ENCODE measurements at places on chromosomes 11 and 22.

DNA sequence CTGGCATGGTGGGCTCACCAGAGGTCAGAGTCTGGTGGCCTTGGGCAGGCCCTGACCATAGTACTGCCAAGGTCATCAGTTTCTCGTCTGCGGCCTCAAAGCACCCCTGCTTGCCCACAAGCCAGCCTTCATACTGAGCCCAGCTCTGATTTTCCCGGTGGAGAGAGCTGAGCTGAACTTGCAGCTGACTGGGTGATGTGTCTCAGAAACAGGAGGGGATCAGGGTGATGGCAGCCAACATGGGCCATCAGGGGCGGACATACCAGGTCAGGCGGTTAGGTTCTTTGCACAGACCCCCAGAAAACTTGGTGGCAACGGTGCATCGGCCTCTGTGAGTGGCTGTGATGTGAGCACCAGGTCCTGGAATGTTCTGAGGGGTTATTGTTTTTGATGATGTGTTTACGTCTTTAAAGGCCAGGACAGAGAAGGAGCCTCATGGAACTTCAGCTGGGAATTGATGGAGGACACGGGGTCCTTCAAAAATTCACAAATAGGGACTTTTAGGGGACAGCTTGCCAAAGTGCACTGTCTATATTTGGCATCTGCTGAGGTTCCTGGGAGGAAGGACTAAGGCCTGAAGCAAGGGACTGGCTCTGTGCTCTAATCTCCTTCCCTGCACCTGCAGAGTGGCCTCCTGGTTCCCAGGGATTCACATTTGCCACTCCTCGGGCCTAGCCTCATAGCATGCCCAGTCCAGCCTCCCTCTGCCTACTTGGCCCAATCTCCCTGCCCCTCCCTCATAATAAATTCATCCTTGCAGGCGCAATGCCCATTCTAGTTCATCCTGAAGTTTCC is 131.2 kb downstream of the OSBP2 start:
- no peak for DNase-seq

DNA sequence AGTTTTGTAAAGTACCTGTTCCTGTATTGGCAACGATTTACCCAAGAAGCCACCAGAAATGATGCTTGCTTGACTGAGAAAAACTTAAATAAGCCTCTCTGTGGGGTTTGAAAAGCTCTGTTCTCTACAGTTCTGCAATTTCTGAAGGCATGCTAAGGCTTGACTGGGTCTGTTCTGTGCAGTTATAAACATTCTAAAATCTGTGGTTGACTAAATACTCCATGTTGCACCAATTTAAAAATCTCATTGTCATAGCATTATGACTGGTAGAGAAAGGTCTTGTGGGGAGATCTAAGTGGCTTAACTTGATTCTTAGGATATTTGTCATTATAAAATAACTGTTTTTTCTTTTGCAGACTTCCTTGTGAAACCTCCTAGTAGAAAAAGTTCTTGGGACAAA is 73.7 kb downstream of the MTMR3 start:
- no peak for DNase-seq

DNA sequence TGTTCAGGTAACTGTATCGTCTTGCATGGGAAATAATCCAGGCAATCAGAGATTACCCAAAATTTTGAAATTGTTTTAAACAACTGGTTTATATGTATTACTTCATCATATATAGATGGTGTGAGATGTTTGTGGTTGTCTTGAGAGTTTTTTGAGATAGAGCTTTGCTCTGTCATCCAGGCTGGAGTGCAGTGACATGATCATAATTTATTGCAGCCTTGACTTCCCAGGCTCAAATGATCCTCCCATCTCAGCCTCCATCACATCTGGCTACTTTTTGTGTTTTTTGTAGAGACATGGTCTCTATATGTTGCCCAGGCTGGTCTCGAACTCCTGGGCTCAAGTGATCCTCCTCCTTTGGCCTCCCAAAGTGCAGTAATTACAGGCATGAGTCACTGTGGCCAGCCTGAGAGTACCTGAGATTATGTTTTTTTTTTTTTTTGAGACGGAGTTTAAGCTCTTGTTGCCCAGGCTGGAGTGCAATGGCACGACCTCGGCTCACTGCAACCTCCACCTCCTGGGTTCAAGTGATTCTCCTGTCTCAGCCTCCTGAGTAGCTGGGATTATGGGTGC is 11.5 kb downstream of the CTNND1 start:
- DNase-seq = no peak

GRCh38 chr22:39543095-39543494 is 10.5 kb upstream of the RPS19BP1 start:
- DNase-seq = peak; percentile 51

- DNase-seq = peak; percentile 33
Observed at GRCh38 chr11:126544108-126545056, 188.9 kb downstream of the ST3GAL4 start.

DNA sequence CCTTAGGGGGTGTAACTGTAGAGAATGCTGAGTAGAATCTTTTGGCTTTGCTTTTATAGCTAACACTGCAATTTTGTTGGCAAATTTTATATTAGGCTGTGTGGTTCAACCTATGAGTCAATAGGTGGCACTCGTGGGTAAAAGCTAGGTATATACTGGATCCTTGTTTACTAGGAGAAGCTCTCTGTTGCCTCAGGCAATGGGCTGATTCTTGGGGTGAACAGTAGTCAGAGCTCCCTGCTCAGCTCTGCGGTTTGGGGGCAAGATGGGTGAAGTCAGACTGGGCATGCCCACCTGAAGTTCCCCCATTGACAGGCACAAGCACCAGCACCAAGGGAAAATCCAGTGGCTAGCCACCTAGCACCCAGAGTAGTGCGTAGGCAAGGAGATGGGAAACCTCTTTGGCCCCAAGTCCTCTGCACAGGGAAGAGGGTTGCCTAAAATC is 238.7 kb downstream of the FAM181B start:
- DNase-seq = peak; percentile 1

DNA sequence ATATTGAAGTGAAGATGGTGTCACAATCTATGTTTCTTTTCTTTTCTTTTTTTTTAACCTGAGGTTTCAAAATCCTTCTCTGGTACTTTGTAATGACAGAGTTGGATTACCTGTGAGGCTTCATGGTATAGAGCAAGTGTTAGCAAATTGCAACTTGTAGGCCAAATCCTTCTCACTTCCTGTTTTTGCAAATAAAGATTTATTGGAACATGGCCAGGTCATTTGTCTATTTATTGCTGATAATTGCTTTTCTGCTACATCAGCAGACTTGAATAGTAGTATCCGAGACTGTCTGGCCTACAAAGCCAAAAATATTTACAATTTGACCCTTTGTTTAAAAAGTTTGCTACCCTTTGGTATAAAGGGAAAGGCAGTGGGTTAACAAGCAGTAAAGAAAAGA is 1059.4 kb upstream of the CCDC90B start:
- no peak for DNase-seq

DNA sequence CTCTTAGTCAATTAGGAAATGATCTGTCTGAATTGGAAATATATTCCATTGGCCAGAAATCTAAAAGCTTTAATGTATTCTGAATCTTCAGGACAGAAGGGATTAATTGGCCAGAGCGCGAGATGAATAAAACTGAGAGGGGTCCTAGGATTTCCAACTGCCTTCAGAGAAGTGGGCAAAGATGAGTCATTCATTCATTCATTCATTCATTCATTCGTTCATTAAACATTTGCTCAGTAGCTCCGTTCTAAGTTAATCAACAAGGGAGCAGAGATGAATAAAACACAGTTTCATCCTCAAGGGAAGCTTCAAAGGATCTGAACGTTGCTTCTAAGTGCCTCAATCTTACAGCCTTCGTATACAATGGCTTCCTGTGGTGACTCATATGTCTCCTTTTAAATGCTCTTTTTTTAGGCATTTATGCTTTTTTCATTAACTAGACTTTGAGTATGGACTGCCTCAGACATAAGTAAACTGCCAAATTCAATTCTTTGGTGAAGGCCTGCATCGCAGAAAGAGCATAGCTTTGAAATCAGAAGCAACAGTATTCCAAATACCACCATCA is 537.4 kb upstream of the CCDC90B start:
- peak; percentile 52 for DNase-seq

- DNase-seq = no peak
Observed at GRCh38 chr11:111448831-111449557, 63.2 kb downstream of the BTG4 start.

- DNase-seq = peak; percentile 59
Observed at GRCh38 chr11:83063073-83063754, 8.5 kb downstream of the RAB30 start.

DNA sequence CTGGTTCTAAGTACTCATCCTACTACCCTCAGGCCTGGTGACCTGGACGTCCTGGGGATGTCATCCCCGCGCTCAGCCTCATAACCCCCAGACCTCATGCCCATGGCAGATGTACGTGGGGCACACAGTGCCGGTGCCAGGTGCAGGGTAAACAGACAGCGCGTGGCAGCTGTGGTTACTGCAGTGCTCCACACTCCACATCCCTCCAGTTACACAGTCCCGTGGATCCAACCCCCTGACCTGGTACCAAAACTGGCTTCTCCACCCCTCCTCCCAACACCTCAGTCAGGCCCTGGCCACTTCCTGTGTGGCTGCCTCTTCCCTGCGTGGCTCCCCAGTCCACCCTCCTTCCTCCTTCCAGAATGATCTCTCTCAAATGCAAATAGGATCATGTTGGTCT is 95.2 kb downstream of the DSCAML1 start:
- no peak for DNase-seq

DNA sequence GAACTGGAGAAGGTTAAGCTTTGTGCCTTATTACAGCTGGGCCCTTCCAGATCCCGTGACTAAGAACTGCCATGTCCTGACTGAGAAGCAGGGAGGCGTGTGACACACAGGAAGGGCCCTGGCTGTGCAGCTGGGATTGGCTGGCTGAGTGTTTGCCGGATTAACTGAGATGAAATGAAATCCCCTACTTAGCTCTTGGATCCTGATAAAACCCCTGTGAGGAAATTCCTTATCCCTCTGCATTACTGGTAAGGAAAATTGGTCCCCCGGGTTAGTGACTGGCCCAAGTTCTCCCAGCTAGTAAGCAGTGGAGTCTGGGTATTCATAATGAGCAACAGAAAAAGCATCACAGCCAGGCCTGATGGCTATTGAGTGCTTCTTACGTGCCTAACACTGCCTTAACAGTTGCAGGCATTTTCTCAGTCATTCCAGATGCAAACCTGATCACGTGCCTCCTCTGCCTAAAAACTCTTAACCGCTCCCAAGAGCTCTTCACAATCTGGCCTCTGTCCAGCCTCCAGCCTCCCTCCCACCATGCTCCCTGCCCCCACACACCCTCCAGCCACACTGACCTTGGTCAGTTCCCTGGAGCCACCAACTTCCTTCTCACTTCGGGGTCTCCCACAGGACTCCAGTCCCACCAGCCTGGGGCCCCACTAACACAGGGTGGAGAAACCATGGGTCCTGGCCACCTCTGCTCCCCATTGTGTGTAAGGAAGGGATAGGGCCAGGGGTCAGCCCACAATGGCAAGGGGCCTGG is 37.8 kb downstream of the ARRB1 start:
- peak; percentile 86 for DNase-seq

GRCh38 chr11:119990309-119991021 is 147.4 kb downstream of the TRIM29 start:
- DNase-seq = peak; percentile 1

DNA sequence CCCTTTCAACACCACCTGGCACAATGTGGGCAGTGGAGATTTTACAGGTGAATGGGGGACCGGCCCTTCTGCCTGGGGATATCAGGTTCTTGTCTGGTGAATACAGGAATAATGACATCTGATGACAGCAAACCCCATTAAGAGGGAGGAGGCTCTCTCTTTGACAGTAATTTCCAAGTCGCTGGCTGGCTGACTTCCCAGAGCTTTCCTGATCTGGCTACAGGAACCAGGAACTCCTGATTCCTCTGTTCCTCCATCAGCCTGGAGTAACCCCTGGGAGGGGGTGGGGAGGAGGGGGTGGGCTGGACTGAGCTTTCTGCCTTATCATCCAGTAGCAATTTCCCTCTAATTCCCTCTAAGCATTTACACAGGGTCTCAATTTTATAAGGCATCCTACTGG is 3.7 kb upstream of the MIEF1 start:
- DNase-seq = no peak

DNA sequence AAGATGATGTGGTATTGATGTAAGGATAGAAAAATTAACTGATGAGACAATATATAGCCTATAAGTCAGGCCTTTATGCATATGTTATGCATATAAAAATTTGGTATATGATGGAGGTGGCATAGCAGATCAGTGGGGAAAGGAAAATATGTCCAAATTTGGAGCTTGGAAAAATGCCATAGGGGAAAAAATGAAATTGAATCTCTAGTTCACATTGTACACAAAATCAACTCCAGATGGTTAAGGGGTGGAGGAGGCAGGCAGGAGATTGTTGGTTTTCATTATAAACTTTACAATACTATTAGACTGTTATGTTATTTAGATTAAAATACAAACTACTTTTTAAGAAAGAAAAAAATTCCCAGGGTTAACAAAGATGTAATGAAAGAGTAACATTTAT is 15.1 kb upstream of the CD3E start:
- no peak for DNase-seq

DNA sequence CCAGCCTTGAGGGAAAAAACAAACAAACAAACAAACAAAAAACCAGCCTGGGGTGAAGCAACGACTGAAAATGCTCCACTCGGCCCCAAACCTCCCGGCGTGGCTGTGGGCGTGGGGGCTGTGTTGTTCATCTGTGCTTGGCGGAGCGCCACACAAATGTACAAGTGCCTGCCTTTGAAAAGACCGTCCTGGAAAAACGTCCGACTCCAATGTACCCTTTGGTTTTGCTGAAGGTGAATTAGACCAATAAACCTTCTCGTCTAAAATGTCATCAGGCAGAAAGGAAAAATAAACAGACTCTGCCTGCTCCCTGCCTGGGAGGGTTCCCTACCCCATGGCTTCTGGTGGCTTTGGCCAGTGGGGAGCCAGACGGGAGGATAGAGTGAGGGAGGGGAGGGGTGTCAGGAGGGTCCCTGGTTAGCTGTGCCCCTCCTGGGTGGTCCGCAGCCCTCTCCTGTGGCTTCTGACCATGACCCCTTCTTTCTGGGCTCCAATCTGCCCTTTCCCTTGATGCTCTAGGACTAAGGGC is 93.9 kb downstream of the TRMU start:
- no peak for DNase-seq

DNA sequence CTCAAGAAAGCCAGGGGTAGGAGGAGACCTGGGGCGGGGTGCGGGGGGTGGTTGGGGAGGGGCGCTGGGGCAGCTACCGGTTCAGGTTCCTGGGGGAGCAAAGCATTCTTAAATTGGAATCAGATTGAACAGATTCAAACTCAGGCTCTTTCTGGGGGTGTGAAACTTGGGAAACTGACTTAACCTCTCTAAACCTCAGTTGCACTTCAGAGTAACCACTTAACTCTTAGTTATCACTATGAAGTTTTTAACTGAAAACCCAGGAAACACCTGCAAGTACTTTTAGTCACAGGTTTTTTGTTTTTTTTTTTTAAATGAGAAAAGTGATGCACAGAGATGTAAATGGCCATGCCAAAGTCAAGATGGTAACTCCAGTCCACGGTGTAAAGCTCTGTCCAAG is 72.0 kb downstream of the RCN1 start:
- no peak for DNase-seq
